H9 (cell line): ENCODE measurements at places on chromosomes 3 and 15. TPM values are rescaled to one million over a fixed set of nuclear protein-coding genes. Genes with fewer than 3 reads are reported as not detected.

GRCh38 chr3:141812084-141812483 lies 48.9 kb downstream of the GRK7 start:
- DNase-seq: no peak

The CLDN16 gene
- total RNA-seq: not detected in 2 replicates

GRCh38 chr3:99721633-99722007 lies 83.2 kb downstream of the COL8A1 start:
- DNase-seq: no peak

- DNase-seq: no peak
Measured at GRCh38 chr3:180116658-180117057, 79.9 kb upstream of the PEX5L start.

DNA sequence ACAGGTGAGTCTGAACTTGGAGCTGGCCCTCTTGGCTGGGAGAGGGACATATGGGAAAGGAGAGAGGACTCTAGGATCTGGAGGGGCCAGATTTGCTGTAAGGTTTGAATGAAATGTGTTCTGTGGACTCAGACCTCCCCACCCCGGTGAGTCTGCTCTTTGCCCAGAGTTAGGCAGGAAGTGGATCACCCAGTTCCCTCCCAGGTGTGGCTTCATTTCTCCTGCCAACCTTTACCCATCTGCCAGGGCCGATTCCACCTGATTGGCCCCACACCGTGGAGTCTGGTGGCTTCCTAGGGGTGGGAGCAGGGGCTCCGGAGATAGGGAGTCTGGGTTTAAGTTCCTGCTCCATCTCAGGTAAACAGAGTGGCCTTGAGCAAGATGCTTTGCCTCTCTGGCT lies 25.5 kb downstream of the CD276 start:
- DNase-seq: no peak

DNA sequence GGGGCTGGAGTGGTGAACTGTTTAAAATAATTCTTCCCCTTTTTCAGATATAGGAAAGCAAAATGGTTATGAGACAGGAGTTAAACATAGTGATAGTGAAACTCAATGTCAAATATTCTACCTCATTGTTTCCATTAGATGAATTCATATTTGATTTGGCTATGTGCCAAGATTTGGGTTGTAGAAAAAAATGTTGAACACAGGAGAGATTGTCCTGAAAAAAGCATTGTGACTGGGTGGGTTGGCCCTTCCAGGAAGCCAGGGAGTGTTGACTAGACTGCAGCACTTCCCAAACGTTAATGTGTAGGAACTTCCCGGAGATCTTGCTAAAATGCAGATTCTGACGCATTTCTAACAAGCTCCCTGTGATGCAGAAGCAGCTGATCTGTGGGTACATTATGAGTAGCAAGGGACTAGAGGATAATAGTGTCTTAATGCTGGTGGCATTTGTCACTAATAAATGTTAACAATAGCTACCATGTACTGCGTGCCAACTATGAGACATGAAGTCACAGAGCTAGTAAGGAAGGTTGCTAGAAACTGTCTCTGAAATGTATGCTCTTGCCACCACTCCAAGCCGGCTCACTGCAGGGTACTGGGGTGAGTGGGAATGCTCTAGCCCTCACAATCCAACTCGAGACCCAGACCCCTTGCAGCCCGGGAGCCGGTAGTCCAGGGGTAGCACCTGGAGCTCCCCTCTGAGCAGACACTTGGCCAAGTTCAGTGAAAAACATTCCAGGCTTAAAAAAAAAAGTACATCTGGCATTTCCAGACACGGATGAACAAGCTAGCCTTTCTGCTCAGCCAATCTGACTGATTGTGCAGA lies 120.6 kb downstream of the CD47 start:
- no peak for DNase-seq

GRCh38 chr3:128864351-128864811 lies 15.0 kb upstream of the ACAD9 start:
- no peak for DNase-seq

The TBCCD1 gene
- 7.4 and 8.6 TPM in 2 replicates for total RNA-seq

GRCh38 chr3:160720123-160720746 lies 35.8 kb upstream of the PPM1L start:
- peak; percentile 58 for DNase-seq

DNA sequence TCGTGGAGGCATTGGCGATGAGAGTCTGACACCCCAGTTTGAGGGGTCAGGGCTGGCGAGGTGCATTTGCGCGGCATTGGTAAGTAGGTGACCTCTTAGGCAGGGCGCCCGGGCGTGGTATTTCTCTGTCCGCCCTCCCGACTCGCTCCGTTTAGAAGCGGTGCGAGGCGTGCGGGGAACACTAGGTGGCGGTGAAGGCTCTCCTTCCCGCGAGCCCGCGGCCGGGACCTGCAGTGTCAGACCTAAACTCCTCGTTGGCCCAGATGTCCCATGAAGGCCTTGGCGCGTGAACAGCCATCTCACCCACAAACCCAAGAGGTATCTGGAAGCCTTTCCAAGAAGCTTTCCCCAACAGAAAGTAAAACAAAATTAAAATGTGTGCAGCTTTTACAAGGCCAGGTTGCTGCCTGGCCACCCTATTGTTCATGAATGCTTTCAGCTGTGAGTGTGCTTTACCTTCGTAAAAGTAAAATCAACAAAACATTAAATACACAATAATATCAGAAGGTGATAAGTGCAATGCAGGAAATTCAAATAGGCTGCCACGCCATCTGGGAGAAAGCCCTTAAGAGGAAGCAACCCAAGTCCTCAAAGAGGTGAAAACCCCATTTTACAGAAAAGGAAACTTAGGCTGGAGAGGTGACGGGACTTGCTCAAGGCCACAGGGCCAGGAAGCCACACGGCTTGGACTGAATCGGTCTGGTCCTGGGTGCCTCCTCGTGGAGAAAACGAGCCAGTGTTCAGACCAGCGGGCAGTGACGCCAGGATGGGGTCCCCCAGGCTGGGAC lies 120.3 kb downstream of the ETFA start:
- peak; percentile 90 for DNase-seq

DNA sequence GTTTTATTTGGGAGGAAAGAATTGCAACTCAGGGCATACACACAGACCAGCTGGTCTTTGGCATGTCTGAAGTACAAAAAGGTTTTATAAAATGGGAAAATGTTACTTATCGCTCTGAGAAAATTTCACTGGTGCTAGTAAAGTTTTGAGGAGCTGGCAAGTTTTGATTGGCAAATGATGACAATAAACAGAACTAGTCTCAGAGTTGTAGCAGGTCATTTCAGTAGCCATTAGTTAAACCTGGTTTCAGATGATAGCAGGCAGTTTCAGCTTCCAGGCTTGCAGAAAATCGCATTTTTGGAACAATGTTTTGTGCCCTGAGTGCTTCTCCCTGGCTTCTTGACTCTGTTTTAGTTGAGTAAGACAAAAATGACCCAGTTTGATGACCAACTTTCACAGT lies 10.7 kb downstream of the B2M start:
- DNase-seq: no peak

The ADGRG7 gene
- total RNA-seq: not detected in 2 replicates

The AMT gene
- total RNA-seq: 38.8 and 41.2 TPM in 2 replicates

The GATA2 gene
- total RNA-seq: 1.9 and 2.7 TPM in 2 replicates

The ANKUB1 gene
- not detected in 2 replicates for total RNA-seq

DNA sequence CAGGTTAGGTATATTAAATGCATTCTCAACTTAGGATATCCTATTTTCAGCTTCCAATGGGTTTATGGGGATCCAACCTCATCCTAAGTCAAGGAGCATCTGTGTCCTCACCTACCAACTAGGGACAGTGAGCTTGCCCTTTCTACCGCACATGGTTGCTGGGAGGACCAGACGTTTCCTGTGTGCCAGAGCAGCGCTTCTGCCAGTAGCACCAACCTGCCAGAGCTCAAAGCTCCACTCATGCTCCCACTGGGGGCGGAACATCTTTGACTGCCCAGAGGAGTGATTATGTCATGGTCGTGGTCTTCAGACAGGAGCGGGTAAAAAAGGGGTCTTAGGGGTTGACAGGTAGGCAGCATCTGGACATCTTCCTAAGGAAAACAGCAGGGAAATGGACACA lies 24.7 kb downstream of the XPC start:
- peak; percentile 19 for DNase-seq

DNA sequence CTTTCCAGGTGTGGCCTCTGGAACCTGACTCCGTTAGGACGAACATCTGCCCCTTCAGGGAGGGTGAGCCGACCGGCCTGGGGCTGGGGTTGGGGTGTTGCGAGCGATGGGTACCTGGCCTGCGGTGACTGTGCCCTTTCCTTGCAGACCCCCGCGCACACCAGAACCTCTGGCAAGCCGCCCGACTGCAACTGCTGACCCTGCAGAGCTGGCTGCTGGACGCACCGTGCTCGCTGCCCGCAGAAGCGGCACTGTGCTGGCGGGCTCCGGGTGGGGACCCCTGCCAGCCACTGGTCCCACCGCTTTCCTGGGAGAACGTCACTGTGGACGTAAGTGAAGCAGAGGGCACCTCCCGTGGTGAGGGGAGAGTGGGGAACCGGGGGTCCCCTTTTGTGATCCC lies 5.5 kb upstream of the CRELD1 start:
- DNase-seq: no peak
